NCI-H226 (cell line): ENCODE measurements at places on chromosomes 3 and 15.

DNA sequence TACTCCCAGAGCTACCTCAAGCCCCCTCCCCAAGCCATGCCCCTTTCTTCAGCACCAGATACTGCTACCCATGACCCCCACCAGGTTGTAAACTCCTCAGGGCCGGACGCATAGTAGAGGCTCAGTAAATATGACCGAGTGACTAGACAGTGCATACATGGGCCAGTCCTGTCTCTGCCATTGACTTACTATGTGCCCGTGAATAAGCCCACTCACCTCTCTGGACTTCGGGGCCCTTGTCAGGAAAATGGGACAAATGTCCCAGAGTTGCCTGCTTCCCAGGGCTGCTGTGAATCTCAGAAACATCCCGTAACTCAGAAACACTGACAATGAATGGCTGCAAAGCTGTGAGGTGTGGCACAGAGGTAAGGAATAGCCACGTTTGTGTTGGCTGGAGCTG is 48.2 kb upstream of the FGD5 start:
- no peak for DNase-seq

GRCh38 chr3:141231952-141232823 is 563 bp downstream of the PXYLP1 start:
- no peak for DNase-seq

- no peak for DNase-seq
Measured at GRCh38 chr3:52841211-52841980, 6.6 kb upstream of the MUSTN1 start.

DNA sequence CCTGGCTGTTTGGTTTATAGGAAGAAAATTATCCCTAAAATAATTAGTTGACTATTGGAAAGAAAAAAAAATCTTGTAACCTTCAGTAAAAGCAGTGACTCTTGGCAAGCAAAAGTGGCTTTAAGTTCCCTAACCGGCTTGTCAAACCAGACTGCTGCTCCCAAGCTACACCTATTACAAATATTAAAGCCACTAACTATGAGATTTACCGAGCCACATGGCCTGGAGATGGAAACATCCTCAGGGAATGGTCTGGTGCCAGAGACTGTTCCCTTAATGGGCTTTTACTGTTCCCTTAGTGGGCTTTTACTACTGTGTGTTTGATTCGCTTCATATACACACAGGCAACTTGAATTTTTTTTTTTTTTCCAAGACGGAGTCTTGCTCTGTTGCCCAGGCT is 35.9 kb upstream of the ZNF774 start:
- DNase-seq, result no peak

DNA sequence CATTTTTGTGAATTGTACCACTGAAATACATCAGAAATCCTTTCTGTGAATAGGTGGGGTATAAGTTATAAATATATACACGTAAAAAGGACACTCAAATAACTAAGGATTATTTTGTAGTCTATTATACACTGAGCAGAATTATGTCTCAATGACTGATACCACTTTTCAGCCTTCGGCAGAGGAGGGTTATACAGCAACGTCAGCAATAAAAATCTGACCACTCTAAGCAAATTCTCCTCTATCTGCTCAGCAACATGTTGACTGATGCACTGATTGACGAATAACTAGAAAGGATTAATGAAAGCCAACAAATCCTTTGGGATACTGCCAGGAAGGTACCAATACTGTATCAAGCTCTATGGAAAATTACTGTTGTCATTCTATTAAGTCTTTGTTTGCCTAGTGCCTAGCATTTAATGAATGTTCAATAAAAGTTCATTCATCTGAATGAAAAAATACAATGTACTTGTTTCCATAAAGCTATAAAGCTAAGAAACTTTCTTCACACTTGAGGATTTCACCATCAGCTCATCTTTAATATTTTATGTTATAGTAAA is 5.2 kb downstream of the ARPP19 start:
- no peak for DNase-seq

DNA sequence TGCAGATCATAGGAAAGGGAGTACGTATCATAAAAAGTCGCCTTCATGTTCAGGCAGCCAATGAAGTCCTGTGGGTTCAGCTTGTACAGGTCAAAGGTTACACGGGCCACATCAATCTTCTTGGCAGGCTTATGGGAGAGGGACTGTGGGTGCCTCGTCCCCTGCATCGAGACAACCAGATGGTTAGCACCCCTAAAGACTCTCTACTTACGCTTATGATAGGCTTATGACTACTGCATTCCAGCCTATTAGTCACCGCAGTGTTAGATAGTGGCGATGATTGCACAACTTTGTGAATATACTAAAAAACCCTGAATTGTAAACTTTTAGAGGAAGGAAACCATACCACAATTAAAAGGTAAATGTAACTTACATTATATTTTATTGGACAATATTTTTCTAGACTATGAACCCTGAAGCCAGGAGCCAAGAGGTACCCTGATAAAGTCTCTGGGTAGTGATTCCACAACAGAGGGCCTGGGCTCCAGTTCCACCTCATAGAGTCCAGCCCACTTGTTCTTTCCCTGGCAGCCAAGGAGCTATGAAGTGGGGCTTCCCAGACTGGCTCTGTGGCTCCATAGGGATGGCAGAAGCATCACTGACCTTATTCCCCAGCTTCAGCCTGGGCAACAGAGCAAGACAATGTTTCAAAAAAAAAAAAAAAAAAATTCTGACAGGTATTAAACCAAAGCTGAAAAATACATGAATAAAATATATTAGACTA is 2.5 kb upstream of the FANCD2 start:
- DNase-seq, result peak; percentile 95

- DNase-seq, result no peak
Measured at GRCh38 chr3:186529201-186529999, 14.8 kb downstream of the CRYGS start.

- no peak for DNase-seq
Measured at GRCh38 chr3:173711619-173712018, 314.1 kb downstream of the NLGN1 start.

GRCh38 chr15:62559381-62559733 is 394.3 kb upstream of the C2CD4B start:
- DNase-seq, result no peak

DNA sequence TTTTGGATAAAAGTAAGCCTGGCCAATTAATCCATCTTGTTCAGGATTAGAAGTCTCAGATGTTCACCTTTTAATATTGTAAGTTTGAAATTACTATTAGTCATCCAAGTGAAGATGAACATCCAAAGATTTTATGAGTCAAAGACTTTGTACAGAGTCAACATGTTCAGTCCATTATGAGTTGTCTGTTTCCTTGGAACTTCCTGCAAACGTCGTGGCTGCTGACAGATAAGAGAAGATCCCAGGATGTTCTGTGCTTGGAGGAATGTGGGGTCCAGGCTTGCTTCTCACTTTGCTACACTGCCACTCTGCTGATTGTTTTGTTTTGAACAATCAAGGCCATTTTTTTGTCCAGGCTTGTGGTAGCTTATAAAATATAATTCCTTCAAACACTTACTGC is 74.3 kb upstream of the SLCO2A1 start:
- peak; percentile 45 for DNase-seq

DNA sequence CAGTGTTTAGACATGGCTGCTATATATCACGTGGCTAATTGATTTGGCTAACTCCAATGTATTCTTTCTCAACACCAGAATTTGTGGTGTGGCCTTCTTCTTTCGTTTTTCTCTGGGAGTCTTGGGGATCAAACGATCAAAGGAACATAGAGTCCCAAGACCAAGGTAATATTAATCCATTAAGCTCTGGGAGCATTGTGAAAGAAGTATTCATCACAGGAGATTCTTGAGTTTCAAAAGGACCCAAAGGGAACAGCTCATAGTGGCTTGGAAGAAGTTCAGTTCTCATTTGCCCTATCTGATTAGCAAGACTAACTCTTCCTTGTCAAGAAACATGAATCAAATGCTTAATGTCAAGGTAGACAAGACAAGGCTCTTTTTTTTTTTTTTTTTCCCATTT is 32.9 kb upstream of the TICRR start:
- DNase-seq, result no peak

DNA sequence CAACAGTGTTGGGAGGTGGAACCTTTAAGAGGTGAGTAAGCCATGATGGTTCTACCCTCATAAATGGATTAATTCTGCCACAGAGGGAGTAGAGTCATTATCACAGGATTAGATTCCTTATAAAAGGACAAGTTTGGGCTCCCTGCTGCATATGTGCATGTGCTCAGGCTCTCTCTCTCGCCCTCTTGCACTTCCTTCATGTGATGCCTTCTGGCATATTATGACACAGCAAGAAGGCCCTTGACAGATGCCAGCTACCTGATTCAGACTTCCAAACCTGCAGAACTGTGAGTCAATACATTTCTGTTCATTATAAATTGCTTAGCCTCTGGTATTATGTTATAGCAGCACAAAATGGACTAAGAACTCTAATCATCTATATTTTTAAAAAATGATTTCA is 205.3 kb downstream of the CTNNB1 start:
- peak; percentile 15 for DNase-seq

DNA sequence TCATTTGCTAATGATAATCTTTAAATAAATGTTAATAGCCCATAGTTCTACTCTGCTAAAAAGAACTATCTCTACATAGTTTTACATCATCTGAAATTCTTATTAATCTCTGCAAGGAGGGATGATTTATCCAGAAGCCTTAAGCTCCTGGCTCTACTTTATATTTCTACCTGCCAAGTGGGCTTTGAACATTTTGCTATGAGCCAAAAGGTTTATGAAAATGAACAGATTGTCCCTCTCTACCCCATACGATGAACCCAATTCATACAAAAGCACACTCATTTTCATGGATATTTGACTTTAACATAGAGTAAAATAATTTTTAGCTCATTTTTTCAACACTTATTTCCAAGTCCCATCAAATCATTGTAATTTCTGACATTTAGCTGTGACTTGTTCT is 611.0 kb downstream of the NSUN3 start:
- DNase-seq, result no peak

DNA sequence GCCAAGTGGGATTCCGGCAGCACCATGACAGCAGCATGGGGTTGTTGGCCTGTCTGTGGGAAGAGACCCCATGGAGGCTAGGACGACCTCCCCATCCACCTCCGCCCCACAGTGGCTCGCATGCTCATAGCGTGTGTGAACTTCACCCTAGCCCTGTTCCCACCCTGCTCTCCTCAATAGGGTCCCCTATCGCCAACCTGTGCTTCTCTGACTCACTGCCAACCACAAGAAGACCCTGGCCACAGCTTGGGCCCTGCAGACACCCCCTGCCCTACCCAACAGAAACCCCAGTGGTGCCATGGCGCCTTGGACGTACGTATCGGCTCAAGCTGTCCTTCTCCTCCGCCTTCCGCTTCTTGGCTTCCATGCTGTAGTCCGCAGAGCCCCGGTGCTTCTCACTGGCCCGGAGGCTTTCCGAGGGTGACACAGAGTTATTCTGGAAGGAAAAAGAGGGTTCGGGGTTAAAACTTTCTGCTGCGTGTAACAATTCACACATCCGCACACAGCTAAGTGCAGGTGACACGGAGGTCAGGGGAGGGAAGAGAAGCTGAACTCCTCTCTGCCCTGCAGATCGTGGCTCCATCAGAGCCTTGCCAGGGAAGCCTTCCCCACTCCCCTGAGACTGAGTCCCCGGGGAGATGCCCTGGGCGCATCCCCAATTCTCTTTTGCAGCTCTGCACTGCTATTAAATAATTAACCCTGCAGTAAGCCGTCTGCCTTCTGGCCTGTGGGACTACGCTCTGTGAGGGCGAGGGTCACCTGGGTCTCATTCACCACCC is 37.3 kb downstream of the TLE3 start:
- DNase-seq, result no peak

- DNase-seq, result no peak
Measured at GRCh38 chr3:94294806-94295205, 231.9 kb downstream of the NSUN3 start.

DNA sequence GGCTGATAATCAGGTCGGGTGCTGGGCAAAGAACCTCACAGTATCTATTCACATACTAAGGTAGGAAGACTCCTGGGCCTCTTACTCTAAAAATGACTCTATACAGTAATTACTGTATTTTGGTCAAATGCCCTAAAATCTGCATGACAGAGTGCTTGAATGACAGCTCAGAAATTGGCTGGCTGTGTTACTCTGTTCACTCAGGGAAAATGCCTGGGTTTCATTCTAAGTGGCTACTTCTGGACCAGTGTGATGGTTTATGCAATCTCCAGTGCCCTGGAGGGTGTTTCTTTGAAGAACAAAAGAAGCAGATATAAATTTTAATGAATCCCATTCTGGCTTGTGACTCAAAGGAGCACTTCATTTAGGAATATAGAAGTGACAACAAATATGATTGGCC is 2.2 kb downstream of the GABRR3 start:
- DNase-seq, result no peak

- no peak for DNase-seq
Measured at GRCh38 chr3:187328691-187329090, 37.2 kb upstream of the MASP1 start.

DNA sequence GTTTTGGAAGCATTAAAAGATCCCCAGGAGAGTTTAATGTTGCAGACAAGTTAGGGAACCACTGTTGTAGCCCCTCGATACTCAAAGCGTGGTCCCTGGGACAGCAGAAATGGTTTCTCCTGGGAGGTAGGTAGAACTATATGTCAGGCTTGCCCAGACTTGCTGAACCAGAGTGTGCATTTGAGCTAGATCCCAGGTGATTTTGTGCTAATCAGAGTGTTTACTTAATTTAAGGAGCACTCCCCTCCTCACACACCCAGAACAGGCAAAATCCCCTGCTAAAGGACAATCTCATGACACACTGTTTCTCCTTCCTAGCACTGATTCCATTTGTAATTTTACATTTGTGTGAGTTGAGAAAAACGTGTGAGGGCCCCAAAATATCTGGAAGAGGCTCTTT is 24.3 kb downstream of the LMCD1 start:
- DNase-seq, result no peak

DNA sequence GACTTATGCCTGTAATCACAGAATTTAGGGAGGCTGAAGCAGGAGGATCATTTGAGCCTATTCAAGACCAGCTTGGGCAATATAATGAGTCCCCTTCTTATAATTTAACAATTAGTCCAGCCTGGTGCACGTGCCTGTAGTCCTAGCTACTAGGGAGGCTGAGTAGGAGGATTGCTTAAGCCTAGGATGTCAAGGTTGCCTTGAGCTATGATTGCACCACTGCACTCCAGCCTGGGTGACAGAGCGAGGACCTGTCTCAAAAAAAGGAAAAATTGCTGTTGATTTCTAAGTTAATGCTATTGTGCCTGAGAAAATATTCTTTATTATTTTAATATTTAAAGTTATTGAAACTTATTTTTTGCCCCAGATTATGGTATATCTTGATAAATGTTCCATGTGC is 159.0 kb downstream of the NLGN1 start:
- no peak for DNase-seq

GRCh38 chr3:130823241-130823884 is 70.5 kb upstream of the ATP2C1 start:
- DNase-seq, result no peak

DNA sequence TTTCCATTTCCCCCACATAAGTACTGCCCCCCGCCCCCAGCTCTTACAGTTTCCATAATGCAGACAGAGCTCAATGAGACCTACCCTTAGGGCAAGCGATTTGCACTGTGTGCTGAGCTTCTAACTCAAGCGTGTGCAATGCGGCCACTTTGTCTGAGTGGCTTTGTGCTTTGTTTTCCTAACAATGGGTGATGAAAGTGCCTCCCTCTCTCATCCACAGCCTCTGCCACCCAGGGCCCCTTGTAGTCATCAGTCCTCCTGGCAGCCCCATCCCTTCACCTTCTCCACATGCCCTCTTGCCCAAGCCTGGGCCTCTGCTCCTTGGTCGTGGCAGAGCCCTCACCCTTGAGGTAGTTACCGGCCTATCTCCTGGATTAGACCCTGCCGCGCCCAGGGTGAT is 17.2 kb downstream of the DAPK2 start:
- no peak for DNase-seq
